ENCODE measurements at places on chromosomes 1 and 21.

- no peak for DNase-seq
Measured at GRCh38 chr21:43956670-43957035, 55.5 kb upstream of the TRAPPC10 start.

GRCh38 chr1:58927722-58928085 lies 143.9 kb upstream of the JUN start:
- no peak for DNase-seq

GRCh38 chr1:17156108-17156507 lies 36.9 kb upstream of the PADI2 start:
- DNase-seq: no peak

DNA sequence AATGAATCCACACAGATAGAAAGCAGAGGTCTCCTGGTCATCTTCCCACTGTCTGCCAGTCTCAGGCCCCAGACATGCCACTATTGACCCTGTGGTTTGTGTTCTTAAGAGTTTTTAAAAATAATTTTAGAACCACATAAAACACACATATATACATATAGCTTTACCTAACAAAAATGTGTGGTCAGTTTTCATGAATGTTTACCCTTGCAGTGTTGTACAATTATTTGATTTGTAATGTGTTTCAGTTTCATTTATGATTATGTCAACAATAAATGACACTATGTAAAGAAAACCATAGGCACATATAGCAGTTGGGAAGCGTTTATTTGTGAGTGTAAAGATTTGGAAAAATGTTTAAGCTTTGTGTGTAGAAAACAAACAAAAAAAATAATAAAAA lies 17.1 kb downstream of the CHAF1B start:
- DNase-seq: no peak
